Fibroblast of skin of left quadriceps (primary cell): ENCODE measurements at places on chromosomes 13 and 19.
A peak's percentile ranks its signal among the peaks of the same experiment; 100 is the strongest.

DNA sequence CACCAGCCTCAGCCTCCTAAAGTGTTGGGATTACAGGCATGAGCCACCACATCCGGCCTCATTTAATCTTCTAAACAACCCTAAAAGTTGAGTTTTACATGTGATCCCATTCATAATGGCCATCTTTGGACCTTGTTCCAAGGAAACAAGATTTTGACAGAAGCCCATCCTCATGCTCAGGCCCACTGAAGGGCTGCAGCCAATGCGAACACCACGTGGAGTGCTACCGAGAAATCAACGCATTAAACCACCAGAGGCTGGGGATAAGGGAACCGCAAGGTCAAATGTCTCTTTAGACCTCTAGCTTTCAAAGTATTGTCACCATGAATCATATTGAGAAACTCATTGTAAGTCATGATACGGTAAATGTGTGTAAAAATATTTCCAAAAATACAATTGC lies 49.4 kb upstream of the DOCK9 start:
- DNase-seq: no peak

DNA sequence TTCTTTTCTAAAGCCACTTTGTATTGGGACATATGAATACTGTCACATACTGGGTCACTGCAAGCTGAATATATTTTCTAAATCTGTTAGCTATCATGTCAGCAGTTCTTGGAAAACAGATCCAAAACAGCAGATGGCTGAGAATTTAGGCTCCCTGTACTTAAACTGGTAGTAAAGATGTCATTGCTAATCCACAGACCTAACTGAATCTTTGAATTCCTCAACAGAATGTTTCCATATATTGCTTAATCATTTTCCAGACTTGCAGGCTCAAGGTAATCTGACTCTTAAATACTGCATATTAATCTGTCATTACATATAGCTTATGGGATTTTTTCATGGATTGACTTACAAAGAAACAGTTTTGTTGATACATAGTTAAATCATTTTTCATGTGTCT lies 639.0 kb upstream of the KLHL1 start:
- no peak for DNase-seq

GRCh38 chr19:10335352-10335985 lies 2.1 kb upstream of the RAVER1 start:
- no peak for DNase-seq

DNA sequence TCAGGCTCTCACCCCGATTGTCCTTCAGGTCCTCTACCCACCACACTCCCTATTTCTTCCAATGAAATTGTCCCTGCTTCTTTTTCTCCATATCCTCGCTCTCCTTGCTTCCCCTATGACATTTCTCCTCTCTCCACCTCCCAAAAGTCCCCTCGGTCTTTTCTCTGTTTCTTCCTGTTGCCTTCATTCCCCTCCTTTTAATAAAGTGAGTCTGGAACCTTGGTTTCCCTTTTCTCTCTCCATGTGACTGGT lies 676 bp upstream of the ZNF574 start:
- DNase-seq: no peak

DNA sequence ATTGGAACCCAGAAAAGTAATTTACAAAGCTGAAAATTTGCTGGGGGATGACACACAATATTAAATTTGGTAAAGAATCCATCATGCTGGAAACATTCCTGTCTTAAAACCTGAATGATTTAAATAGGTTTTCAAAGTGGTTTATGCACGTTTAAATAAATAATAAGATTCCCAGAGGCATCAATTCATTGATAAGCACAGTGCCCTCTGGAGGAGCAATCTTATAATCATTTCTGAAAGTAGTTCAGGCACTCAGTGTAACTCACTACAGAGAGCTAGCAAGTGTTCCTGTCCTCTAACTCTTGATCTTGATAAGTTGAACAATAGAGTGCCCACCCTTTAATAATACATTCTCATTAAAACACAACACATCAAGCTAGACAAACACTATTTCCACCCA lies 43.5 kb upstream of the SHISA2 start:
- DNase-seq: no peak

- no peak for DNase-seq
Observed at GRCh38 chr13:50071379-50071778, 56.1 kb downstream of the KCNRG start.

DNA sequence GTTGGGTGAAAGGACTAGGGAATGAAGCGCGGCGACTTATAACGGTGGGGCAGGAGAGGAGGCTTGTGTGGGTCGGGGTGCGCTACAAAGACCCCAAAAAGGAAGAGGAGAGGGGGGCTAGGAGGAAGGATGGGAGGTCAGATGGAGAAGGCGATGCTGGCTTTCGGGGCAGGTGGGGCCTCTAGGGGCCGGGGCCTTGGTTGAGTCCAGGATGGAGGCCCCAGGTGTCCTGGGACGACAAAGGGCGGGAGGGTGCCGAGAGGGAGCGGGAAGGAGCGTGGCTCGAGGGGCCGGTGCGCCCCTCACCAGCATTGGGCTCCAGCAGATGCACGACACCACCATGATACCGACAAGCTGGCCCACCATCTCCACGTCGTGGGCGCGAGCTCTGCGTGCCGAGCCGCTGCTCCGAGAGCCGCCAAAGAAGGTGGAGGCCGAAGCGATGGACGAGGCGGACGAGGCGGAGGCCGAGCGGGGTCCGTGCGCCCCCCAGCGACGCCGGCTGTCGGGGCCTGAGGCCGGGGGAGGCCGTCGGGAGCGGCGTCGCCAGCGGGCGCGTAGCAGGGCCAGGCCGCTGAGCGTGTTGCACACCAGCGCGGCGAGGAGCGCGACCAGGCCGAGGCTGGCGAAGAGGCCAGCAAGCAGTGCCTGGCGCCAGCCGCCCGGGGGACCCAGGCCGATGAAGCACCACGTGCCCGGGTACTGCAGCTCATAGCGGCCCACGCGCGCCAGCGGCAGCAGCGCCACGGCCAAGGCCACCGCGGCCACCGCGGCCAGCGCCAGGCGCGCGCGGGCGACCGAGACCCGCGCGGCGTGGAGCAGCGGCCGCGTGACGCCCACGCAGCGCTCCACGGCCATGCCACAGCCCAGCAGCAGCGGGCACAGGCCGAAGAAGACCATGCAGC lies 1.8 kb downstream of the PTGER1 start:
- DNase-seq: no peak

DNA sequence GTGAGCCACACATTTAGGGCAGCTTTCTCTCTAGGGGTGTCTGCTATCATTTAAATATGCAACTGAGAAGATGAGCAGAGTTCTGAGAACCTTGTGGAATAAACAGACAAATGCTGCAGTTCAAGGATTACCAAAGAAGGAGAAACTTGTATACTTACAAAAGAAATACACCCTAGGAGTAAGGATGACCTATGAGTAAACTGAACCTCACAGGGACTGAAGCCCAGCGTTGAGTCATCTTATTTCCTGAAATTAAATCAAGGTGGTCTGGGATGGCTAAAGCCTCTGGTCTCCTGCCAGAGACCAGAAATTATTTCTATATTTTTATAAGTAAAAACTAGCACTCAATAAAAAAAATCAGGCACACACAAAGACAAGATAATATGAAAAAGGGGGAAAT lies 40.1 kb downstream of the FAM216B start:
- DNase-seq: peak; percentile 92

DNA sequence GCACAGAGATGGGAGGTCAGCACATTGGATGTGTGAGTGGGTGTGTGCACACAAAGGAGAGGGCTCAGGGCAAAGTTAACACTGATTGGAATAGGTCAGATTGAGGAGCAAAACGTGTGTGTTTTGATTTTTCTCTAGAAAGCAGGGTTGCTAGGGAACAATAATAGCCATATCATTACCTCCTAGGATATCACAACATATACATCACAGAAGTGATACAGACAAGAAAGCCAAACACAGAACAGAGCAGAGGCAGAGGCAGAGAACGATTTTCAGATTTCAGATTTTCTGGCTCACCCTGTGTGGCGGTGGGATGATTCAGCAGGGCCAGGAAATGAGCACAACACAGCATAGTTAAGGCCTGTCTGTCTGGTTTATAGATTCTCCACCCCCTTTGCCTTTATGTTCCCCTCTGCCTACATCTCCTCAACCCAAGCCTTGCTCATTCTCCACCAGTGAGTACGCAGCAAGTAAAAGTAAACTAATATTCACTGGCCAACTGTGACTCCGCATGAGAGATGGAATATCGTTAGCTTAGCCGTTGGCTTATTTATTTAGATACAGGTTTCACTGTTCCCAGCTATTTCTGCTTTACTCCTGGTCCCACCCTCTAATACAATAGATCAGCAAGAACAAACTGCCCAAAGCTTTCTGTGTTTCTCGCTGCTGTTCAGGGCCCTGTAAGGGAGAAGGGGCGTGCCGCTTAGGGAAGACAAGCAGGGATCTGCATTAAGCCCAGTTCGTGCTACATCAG lies 182.7 kb upstream of the TSC22D1 start:
- peak; percentile 85 for DNase-seq

DNA sequence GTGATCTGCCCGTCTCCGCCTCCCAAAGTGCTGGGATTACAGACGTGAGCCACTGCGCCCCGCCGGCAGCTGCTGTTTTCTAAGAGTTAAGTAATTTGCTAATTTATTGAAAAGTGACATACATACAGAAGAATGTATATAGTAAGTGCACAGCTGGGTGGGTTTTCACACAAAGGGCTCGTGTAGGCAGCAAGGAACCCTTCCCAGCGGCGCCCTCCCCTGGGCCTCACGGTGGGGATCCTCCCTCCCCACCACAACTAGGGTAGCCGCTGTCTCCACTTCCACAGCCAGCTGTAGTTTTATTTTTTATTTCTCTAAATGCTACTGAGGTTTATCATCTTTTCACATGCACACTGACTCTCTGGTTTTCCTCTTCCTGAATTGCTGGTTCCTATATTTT lies 64.9 kb downstream of the CRYL1 start:
- no peak for DNase-seq

DNA sequence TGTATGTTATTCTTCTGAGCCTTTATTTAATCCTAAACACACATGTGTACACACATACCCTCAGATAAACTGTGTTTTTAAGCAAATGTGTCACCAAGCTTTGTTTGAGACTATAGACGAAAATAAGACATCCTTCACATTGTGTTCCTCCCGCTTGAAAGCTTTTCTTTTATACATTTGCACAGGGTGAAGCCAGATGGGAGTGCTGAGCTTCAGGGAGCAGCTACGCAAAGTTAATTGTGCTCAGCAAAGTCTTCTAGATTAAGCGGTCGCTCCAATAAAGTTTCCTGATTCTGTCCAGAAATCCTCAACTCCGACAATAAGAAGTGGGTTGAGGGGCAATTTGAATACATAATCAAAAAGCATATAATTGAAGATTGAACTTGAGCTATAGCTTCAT lies 117.2 kb upstream of the ARGLU1 start:
- DNase-seq: no peak

- peak; percentile 25 for DNase-seq
Observed at GRCh38 chr19:34712395-34713261, 21.4 kb upstream of the ZNF181 start.

DNA sequence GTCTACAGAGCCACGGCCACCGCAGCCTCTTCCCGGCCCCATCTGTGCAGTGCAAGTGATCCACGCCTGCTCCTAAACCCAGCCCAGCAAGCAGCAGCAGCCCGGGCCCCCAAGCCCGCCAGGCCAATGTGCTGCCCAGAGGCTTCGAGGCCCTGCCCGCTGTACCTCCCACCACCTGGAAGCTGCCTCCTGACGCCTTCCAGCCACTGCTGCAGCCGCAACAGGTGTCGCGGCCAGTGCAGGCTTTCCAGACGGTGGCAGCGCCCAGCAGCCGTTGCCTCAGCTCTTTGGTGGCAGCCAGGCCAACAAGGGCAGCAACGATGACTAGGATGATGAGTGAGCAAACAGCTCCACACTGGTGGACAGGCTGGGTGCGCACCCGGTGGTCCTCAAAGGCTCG lies 50.2 kb upstream of the TPM4 start:
- DNase-seq: no peak

GRCh38 chr19:3387645-3388589 lies 21.5 kb downstream of the NFIC start:
- no peak for DNase-seq

- DNase-seq: no peak
Observed at GRCh38 chr13:76016799-76017400, 380.8 kb downstream of the LMO7 start.

- no peak for DNase-seq
Observed at GRCh38 chr13:39501702-39502324, 101.2 kb downstream of the LHFPL6 start.

- DNase-seq: peak; percentile 92
Observed at GRCh38 chr13:103883164-103883563, 816.9 kb upstream of the SLC10A2 start.

DNA sequence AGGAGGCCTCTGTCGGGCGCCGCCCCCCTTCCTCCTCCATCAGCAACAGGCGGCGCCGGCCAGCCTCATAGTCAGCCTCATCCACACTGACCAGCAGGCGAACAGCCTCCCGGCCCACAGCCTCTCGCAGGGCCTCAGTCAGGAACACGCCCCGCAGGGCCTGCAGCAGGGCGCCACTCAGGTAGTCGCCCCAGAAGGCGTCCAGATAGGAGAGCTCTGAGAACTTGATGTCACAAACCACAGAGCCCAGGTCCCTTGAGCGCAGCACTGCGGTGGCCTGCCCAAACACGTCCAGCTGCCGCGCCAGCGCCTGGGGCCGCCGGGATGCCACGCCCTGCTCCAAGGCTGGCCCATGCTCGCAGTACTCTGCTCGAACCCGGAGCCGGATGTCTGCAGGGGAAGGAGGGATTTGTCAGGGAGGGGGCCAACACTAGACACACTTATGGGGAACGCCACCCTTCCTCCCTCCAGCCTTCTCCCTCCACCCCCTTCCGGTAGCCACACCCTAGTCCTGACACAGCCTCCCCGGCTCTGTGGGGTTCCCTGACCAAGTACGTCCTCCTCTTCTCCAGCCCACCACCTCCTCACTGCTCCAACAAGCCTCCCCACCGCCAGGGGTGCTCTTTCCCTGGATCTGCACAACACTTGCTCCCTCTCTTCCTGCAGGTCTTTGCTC lies 17.9 kb downstream of the DEDD2 start:
- no peak for DNase-seq

DNA sequence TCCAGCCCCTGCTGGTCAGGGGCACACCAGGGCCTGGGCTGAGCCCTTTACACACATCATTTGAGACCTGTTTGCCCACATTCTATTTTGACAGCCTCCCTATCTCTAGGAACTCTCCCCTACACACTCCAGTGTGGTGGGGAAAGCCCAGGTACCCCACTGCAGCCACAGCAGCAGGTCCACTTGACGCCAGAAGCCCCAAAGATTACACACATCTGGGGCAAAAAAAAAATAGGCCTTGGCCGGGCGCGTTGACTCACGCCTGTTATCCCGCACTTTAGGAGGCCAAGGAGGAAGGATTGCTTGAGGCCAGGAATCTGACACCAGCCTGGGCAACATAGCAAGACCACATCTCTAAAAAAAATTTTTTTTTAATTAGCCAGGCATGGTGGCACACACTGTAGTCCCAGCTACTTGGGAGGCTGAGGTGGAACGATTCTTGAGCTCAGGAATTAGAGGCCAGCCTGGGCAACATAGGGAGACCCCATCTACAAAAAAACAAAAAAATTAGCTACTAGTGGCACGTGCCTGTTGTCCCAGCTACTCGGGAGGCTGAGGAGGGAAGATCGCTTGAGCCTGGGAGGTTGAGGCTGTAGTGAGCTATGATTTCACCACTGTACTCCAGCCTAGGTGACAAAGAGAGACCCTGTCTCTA lies 18.0 kb upstream of the CD22 start:
- no peak for DNase-seq
